ENCODE measurements at places on chromosomes 5 and 9.

GRCh38 chr9:94553029-94553938 lies 1.6 kb upstream of the PCAT7 start:
- DNase-seq, result no peak

DNA sequence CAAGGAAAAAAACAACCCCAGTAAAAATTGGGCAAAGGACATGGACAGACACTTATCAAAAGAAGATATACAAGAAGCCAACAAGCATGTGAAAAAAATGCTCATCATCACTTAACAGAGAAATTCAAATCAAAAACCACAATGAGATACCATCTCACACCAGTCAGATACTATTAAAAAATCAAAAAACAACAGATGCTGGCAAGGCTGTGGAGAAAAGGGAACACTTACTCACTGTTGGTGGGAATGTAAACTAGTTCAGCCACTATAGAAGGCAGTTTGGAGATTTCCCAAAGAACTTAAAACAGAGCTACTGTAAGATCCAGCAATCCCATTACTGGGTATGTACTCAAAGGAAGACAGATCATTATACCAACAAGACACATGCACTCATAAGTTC lies 157.4 kb downstream of the EDIL3 start:
- no peak for DNase-seq

DNA sequence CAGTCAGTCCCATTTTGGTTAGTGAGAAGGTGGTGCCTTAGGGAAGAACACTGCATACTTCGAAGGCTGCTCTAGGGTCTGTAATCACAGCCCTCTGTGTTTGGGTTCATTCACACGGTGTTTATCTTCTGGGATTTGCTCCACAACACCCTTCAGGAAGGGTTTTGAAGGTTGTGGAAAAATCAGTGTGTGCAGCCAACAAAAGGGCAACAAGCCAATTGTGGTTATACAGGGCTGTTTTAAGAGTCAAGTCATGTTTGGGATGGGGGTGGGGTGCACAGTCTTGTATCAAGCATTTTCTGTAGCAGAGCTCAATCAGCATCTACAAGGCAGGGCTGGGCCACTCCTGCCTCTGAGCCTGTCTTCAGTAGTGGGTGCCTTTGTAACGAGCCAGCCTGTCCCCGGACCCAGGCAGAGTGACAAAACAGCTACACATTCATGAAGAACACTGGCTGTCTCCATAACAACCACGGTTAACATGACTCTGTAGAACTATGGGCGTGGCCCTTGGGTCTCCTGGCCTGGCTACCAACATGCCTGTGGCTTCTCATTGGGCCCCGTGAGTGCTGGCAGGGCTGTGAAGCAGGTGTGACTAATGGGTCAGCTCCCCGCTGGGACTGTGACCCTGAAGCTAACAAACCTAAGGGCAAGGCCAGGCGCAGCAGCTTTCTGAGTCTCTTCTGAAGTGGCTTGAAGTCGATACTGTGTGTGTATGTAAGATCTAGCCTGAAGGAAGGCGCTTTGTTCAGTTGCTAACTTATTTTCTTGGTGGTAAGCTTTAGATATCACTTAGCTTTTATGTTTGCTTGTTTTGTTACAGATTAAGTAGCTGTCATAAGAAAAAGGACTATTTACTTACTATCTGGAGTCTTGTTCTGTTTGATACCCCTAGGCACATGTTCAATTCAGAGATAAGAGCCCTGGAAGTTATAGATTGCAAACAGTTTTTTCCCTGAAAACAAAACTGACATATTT lies 27.9 kb upstream of the GOLM1 start:
- DNase-seq, result peak; percentile 0

GRCh38 chr5:38166832-38167231 lies 91.5 kb upstream of the EGFLAM start:
- no peak for DNase-seq

DNA sequence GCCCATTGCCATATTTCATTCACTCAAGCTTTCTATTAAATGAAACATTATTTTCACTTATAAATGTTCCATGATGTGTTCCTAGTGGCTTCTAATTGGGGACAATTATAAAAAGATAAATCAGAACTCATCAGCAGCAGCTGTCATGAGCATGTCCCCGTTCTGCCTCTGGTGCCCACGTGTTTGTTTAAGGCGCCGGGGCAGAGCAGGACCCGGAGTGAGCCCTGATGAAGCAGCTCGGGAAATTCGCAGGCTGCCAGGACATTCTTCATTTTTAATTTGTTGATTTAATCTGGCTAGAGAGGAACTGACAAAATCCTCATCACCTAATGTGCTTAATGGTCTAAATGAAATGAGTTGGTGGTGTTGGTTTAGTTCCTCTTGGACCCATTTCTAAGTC lies 475.0 kb downstream of the CTNND2 start:
- DNase-seq, result peak; percentile 87

- DNase-seq, result no peak
Observed at GRCh38 chr5:176334031-176334770, 27.4 kb downstream of the KIAA1191 start.

DNA sequence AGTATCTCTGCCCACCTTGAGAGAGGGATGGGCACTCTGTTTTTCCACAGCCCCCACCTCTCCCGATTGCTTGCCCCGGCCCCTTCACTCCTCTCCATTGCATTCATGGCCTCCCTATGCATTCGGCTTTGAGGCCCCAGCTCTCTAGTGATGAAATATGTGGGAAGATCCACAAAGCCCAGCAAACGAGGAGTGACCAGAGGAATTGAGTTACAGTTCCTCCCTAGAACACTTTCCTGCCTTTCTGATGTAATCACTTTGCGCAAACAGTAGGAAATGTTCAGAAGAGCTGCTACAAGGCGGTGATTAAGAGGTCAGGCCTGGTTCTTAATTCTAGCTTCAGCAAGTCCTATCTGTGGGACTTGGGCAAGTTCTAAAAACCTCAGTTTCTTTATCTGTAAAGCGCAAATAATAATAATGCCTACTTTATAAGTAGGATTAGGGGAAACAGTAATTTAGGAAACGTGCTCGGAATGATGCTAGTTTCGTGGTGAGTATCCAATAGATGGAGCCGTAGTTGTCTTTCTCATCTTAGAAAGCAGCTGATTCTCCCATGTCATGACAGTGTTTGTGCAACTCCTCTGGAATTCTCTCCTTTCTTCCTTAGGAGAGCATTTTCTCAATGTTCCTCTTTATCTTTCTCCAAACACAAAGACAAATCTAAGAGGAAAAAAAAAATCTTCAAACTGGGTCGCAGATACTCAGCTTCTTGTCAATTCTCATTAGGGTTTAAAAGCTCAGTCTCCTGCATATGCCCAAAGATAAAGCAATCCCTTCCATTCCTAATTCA lies 99.5 kb upstream of the MSX2 start:
- no peak for DNase-seq

DNA sequence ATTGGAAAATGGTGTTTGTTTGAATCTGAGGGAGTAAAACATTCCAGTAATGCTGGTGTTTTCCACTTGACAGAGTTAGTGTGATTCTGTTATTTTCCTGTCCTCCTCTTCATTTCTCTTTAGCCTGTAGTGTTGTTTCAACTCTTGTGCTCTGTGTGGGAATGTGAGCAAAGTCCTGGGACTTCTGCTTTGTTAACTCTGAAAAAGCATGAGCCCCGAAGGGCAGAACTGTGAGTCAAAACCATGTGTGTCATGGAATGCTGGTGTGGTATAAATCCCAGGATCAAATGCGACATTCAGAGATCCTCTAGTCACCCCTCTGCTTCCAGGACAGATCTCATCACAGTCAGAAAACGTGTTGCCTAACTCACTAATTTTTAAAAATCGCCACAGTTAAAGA lies 8.9 kb downstream of the F2R start:
- DNase-seq, result no peak

- DNase-seq, result no peak
Observed at GRCh38 chr5:131945551-131946168, at the start of gene MEIKIN. TSS of gene MEIKIN (minus strand) at chr5:131945663. CDS start at chr5:131945505, 158 bp downstream.

DNA sequence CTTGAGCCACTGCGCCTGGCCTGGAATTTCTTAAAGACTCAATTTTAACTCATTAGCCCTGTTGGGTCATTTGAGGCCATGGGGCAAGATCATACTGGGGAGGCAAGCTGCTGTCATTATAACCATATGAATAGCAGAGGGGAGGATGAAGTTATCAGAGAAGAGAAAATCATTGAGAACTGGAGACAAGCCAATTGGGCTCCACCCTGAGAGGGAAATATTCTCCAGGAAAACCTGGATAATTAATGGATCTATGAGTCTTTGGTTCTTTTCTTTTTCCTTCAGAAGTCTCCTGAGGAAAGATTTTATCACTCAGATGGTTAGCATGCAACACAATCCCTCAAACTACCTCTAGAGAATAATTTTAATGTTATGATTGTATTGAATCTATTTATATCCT lies 569.6 kb upstream of the TUSC1 start:
- no peak for DNase-seq

GRCh38 chr9:95880021-95880690 lies 4.7 kb downstream of the ERCC6L2 start:
- DNase-seq, result no peak

DNA sequence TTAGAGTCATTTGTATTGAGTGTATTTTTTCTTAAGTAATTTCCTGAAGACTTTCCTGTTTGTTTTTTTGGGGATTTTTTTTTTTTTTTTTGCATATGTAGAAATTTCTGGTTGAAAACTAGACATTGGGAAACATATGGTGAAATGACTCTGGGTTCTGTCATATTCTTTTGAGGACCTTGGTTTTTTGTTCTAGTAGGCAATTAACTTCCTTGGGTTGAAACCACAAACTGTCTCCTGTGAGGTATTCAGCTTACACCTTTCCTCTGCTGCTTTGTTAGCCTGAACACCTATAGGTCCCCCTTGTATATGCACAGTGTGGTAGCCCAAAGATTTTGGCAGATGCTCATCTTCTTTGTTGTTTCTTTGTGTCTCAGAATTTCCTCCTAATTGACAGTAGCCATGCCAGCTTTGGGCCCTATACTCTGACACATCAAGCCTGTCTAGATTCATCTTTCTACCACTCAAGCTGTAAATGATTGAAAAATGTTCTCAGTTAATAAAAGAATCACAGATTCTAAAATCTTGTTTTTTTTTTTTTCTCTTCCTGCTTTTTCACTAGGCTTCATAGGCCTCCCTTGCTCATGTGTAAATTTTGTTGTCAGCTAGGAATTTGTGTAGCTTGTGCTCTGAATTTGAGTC lies 140.6 kb downstream of the COMMD10 start:
- no peak for DNase-seq

GRCh38 chr5:179217356-179217755 lies 127.9 kb downstream of the ADAMTS2 start:
- DNase-seq, result no peak

DNA sequence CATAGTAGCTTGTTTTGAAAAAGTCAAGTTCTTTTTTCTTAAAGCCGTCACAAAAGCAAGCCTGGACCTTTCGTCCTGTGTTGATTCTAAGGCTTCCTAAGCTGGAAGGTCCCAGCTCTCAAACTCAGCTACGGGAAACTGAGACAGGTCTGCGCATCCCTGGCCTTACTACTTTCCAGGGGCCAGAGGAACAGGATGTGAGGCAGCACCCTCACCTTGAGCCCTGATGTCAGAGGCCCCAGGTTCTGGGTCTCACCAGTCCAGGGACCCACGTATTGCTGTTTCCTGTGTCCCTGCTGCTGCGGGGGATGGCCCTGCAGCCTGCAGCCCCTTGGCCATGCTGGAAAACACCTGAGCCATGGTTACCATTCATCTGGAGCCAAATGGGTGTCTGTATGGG lies 123.9 kb downstream of the COL23A1 start:
- no peak for DNase-seq

DNA sequence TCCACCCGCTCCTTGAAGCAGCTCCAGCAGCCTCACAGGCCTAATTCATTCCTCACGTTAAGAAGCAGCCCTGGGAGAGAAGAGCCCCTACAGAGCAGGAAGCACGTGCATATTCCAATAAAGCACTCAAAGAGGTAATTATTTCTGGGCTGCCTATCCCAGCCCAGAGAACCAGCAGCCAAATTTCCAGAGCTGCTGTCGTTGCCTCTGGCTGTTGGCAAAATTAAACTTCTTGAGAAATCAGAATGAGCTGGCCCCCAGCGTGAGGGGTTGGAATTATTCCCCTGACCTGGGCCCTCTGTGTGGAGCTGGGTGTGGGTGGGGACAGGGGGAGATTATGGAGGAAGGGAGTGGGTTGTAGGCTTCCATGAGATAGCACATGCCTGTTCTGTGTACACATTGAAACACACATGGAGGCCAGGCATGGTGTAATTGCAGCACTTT lies 86.8 kb upstream of the HSPA9 start:
- no peak for DNase-seq

DNA sequence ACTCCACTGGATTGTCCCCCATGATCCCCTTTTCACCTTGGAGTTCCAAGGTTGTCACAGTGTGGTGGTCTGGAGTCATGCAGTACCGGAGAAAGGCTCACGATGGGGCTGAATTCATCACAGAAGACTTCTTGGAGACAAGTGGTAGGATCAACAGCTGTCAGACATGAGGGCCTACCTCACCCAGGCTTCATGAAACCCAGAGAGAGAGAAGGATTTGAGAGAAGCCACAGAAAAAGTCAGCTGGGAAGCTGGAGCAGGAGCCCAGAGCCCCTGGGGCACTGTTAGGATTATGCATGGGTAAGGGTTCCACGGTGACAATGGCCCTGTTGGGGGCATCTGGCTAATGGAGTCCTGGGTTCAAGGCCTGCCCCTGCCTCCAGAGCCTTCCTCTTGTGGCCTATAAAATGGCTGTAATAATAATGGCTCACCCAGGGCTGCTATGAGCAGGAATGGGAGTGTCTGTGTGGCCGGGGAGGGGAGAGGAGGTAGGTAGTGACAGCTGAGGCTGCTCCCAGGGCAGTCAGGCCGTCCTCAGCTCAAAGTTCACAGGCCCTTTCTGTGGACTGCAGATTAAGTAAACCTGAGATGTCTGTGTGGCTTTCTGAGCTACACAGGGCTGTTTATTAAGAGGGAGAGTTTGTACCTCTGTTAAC lies 910 bp downstream of the TRIM14 start:
- DNase-seq, result no peak

- no peak for DNase-seq
Observed at GRCh38 chr5:36637516-36637915, 31.1 kb downstream of the SLC1A3 start.

DNA sequence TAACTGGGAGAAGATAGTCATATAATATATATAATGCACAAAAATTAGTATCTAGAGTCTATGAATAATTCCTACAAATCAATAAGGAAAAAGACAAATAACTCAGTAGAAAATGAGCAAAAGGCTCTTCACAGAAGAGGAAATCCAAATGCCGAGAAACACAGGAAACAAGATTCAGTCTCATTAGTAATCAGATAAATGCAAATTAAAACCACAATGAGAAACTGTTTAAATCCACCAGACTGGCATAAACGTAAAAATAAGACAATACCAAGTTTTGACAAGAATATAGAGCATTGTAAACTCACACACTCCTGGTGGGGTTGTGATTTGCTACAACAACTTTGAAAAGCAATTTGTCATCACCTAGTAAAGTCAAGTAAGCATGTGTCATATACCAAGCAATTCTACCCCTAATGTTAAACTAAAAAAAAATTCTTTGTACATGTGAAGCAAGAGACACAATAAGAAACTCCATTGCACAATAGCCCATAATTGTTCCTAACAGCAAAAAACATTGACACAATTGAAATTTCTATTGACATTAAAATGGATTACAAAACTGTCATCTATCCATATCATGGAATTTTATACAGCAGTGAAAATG lies 21.0 kb upstream of the UBLCP1 start:
- DNase-seq, result no peak

GRCh38 chr9:35001285-35001677 lies 11.7 kb downstream of the DNAJB5 start:
- no peak for DNase-seq

- no peak for DNase-seq
Observed at GRCh38 chr9:105854783-105855724, 160.7 kb downstream of the TMEM38B start.

Measured in NCI-H1694 treated with DMSO at 0.1 percent for 48 hours (cell line).